DMS 273 treated with DMSO at 0.1 percent for 48 hours (cell line): ENCODE measurements at places on chromosomes 1 and 21.

DNA sequence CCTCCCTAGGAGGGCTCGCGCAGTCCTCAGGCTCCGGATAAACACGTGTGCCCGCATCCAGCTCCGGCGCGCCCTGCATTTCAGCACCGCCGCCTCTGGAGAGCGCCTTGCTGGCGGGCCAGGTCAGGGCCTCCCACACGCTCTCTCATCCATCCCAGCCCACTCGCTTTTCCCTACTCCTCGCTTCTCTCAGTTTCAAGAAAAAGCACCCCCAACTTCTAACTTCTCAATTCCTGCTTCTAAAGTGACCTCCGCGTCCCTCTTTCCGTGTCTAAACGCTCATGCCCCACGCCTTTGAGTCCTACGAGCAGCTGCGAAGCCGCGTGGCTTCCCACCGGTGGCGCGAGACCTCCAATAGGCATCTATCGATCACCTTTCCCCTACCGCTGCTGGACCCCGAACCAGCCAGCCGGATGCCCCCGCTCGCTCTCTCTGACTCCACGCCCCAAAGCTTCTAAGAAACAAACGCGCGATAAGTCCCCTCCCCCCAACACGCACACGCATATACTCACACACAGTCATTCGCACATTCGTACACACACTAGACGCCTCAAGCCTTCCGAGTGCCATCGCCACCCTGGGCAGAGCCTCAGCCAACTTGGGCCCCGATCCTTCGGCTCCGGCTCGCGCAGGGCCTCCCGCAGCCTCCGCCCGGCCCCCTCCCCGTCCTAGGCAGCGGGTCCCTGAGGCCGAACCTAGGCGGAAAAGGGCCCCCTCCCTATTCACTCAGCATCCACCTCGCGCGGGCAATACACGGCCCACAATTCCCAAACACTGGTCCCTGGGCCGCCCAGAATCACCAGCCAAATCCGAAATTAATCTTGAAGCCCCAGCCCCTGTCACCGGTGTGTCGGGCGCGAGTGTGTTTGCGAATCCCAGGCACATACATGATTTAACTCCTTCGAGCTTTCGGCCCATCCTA lies 1.1 kb downstream of the NMNAT2 start:
- DNase-seq = peak; percentile 8

DNA sequence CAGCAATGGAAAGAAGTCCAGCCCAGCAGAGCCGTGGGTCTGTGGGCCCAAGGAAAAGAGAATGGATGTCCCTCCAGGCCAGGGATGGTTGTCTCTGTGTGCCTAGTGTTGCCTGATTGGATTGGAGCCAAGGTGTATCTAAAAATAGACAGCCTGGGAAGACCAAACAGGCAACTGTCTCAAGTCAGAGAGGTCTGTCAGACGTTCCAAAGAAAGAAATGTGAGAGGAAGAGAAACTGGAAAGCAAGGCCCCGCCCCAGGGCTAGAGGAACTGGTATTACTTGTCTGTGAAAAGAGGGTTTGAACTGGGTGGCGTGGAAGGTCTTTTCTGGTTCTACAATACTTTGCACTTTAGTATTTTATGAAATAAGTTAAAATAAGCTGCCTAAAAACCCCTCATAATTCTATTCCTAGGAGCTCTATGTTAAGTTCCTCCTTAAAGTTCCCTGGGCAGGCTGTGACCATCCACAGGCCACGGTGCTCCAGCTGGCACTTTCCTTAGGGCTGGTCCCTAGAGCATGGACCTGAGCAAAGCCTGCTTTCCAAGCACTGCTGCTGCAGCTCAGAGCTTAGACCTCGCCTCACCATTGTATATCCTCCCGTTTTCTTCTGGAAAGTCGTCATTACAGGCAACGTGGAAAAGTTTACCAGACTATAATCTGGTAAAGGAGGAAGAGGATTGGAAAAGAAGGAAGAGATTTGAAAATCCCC lies 151.6 kb downstream of the DISC1 start:
- DNase-seq = peak; percentile 29

DNA sequence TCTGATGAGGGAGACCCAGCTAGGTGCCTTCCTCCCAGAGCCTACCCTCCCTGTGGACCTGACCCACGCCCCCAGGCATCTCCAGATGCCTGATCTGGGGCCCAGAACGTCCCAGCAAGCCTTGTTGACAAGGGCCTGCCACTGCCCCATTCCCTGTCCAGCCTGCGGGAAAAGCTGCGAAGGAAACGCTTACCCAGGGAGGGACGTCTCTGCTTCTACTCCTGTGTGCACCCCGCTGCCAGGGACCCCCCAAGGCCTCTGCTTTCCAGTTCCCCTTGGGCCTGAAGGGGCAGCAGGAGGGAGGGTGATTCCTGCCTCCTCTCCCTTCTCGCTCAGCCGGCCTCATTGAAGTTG lies 11.6 kb upstream of the CLSTN1 start:
- no peak for DNase-seq

- no peak for DNase-seq
Observed at GRCh38 chr21:16002874-16003466, 273.2 kb downstream of the USP25 start.

DNA sequence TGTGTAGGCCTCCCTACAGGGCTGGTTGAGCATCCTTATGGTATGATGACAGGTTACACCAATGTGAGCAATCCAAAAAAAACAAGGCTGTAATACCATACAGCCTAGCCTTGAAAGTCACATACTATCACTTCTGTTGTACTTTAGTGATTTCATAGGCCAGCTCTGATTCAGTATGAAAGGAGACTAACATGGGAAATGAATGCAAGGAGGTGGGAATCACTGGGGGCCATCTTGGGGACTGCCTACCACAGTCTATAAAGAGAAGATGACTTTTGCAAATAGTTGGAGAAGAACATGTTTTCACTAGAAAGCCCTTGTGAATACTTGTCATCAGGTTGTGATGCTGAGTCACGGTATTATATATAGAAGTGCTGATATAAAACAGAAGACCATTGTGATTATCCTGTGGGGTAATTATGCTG lies 270.7 kb downstream of the S1PR1 start:
- DNase-seq = no peak

DNA sequence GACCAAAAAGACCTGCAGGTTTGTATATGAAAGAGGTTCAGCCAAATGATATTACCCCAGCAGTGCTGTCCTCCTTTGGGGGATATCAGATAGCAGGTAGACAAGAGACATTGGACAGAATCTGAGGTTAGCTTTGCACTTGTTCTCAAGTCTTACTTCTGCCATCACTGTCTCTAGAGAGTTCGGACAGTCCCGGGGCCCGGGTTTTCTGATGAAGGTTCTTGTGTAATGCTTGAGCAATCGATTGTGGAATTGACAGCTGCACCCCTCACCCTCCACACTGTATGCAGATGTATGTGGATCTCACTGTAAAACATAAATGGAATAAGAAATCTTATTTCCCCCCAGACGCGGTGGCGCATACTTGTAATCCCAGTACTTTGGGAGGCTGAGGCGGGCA lies 56.2 kb upstream of the MORC3 start:
- DNase-seq = no peak

- no peak for DNase-seq
Observed at GRCh38 chr1:94336991-94337390, 81.2 kb upstream of the ABCD3 start.

- DNase-seq = no peak
Observed at GRCh38 chr1:2429780-2430591, 17.6 kb upstream of the PEX10 start.

GRCh38 chr1:246591047-246591446 lies 24.8 kb downstream of the CNST start:
- DNase-seq = no peak

DNA sequence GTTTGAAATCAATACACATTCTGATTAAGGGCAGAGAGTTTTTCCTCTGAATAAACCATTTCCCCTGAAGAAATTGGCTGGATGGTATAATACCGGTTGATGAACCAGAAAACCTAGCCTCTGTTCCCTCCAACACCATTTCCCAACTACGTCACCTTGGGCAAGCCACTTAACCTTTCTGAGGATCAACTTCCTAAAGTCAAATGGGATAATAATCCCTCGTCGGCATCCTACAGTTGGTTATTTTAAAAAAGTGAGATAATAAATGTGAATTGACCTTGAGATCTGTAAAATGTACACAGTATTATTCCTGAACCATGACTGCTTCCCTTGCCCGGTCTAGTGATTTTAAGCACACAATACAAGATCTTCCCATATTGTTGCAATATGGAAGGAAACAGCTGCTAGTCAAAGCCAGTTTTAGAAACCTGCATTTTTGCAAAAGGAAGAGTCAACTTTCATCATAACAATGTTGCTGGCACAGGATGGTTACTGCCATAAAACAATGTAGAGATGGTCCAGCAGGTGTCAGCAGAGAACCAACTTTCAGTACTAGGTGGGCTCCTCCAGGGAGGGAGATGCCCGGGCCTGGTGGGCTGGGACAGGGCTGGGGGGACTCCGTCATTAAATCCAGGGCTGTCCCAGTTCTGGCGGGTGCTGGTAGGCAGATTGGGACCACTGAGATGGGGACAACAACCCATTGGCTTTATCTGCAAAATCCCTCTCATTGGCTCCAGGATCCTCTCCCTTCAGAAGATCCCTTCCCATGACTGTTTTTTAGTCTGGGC lies 5.2 kb upstream of the HLX start:
- no peak for DNase-seq

DNA sequence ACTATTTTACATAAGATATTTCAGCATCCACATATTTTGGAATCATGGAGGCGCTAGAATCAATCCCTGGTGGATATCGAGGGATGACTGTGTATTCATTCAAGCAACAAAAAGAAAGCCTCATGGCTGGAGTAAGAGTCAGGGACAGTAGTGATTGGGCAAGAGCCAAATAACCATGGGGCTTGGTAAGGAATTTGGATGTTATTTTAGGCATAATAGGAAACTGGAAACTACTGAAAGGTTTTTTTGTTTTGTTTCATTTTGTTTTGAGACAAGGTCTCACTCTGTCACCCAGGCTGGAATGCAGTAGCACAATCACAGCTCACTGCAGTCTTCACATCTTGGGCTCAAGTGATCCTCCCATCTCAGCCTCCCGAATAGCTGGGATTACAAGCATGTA lies 33.8 kb upstream of the EYA3 start:
- no peak for DNase-seq

DNA sequence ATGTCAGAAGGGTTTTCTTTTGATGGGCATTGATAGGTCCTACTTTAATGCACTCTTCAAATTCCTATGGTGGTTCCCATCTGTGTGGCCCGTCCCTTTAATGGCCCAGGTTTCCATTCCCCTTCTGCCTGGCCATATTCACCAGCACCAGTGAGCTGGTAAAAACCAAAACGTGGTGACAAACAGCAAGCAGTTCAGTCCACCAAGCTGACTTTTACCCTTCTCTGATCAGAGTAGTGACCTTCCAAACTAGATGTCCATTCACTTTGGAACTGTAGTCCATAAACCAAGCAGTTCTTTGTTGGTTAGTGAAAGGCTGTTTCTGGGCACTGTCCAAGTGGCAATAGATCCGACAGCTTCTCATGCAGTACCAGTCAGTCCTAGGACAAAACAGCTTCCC lies 60.5 kb downstream of the SMYD2 start:
- DNase-seq = no peak
